Activated naive CD4-positive, alpha-beta T cell treated with anti-CD3 and anti-CD28 coated beads for 36 hours (primary cell): ENCODE measurements at places on chromosomes 16 and 17. TPM values are rescaled to one million over a fixed set of nuclear protein-coding genes. Genes with fewer than 3 reads are reported as not detected.

DNA sequence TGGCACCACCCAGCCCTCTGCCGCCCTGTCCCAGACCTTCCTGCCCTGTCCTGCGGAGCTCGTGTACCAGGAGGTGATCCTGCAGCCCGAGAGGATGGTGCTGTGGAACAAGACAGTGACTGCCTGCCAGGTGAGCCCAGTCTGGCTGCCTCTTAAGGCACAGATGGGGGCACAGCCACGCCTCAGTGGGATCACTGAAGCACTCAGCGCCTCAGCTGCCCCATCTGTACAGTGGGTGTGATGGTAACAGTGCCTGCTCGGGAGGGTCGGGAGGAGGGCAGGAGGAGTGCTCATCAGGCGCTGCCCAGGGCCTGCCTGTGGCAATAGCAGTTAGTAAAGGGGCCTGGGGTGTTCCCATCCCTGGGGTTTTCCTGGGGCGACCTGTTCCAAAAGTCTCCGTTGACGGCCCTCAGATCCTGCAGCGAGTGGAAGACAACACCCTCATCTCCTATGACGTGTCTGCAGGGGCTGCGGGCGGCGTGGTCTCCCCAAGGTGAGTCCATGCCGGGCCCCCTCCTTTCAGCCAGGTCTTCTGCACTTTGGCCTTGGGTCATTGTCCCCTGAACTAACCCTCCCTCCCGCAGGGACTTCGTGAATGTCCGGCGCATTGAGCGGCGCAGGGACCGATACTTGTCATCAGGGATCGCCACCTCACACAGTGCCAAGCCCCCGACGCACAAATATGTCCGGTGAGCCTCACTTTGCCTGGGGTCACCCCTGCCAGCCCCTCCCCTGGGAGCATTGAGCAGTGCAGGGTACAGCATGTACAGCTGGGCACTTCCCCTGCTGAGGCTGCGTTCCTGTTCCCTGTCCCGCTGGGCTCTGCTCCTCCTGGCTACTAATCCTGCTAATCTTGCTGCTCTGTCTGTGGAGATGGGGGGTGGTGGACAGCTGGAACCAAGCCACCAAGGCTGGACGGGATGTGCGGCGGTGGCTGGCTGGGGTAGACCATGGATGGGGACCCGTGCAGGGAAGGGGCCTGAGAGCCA, 4.5 kb upstream of the TCAP start:
- DNase-seq = no peak

DNA sequence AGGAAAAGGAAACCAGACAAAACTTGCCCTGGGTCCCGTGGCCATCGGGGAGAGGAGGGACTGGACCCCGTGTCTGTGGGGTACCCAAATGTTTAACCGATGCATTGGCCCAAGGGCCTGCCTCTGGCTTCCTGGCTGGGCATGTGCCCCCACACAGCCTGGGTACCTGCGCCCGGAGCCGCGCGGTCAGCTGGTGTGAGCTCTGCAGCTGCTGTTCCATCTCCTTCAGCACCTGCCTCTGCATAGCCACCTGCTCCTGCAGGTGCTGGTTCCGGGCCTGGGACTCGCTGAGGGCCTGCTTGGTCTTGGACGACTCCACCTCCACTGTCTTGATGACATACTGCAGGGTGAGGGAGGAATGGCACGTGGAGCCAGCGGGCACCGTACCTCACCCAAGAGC, 31.9 kb downstream of the KIFC3 start:
- no peak for DNase-seq

OR4D1 gene
- 0.21 TPM for total RNA-seq

MYH1 gene
- not detected for total RNA-seq

GRCh38 chr17:65677932-65678331, 116.5 kb upstream of the AXIN2 start:
- no peak for DNase-seq

DNA sequence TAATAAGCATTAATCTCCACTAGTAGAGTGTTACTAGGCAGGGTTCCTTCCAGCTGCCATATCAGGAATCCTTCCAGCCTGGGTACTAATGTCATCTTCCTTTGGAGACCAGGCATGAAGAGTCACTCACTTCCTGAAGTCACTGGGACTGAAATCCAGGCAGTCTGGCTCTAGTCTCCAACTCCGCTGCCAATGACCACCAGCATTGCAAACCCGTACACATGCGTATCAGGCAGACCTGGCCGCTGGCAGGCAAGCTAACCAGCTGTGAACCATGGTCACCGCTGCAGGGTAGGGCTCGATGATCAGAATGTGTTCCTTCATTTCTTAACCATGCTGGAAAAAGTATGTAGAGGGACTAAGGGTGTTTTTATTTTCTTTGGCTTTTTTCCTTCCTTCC, 255.5 kb downstream of the CDH13 start:
- DNase-seq = no peak

GRCh38 chr17:72588961-72589360, 468.1 kb downstream of the SOX9 start:
- no peak for DNase-seq

NFAT5 gene
- total RNA-seq = 34.0 TPM

GRCh38 chr17:2239882-2240430, 63.6 kb downstream of the SMG6 start:
- DNase-seq = peak; percentile 63

C17orf113 gene
- 0.20 TPM for total RNA-seq
